ENCODE measurements at places on chromosomes 6 and 20. TPM values are rescaled to one million over a fixed set of nuclear protein-coding genes. Genes with fewer than 3 reads are reported as not detected.

- DNase-seq: no peak
These were observed 137.3 kb upstream of the TOP1 start for GRCh38 chr20:40891351-40891750.

- no peak for DNase-seq
These were observed 39.3 kb upstream of the DUSP22 start for GRCh38 chr6:252775-253535.

Gene CHRNA4
- total RNA-seq: 6.9 TPM

Gene DDO
- 0.41 TPM for total RNA-seq

Gene HSPA1L
- total RNA-seq: 5.7 TPM

DNA sequence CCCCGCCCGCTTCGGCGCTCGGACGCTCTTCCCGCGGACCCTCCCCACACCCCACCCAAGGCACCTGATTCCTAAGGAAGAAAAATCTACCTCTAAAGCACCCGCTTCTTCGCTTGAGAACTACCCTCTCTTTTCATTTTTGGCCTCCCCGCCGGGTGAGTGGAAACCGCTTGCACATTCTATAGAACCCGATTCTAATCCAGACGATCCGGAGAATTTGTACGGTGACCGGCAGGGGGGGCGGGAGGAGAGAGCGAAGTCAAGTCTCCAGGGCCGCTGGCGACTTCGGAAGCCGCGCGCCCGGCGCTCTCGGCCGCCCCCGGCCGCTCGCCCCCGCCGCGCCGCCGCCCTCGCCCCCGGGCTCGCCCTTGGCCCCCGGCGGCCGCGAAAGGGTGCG lies at the start of gene RBM24:
TSS of gene RBM24 (plus strand) at position 262 of the 397 bp plus-strand sequence. CDS start 221 bp downstream, outside the sequence.
- peak; percentile 41 for DNase-seq

- no peak for DNase-seq
These were observed 384.5 kb upstream of the HSF2 start for GRCh38 chr6:122014961-122015360.

Gene SULF2
- 18.8 TPM for total RNA-seq

GRCh38 chr6:87754828-87755227 lies 52.8 kb upstream of the AKIRIN2 start:
- DNase-seq: no peak

DNA sequence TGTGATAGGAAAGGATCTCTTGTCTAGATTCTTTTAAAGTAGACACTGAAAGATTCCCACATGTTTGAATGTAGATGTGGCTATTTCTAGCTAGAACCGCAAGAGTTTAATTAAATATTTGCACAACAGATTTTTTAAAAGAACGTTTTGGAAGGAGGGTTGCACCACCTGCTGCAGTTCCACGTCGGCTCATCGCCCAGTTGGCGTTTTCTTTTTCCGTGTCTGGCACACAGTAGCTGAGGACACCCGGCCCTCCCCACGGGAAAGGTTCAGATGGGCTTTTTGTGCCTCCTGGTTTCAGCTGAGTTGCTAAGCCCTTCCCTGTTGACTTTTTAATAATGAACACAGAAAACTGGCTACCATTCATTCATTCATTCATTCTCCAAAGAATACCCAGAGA lies 41.8 kb upstream of the DOK5 start:
- peak; percentile 8 for DNase-seq

Gene PAX1
- not detected for total RNA-seq

Gene HLA-DOA
- 0.82 TPM for total RNA-seq

Gene GJA10
- not detected for total RNA-seq

DNA sequence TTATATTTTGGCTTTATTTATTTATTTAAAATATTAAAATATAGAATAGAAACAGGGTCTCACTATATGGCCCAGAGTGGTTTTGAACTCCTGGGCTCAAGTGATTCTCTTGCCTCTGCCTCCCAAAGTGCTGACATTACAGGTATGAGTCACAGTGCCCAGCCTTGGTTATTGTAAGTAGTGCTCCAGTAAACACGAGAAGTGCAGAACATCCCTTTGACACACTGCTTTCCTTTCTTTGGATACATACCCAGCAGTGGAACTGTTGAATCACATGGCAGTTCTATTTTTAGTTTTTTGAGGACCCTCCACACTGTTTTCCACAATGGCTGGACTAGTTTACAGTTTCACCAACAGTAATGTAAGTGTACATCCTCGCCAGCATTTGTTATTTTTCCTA lies 203.9 kb downstream of the PHF3 start:
- no peak for DNase-seq

DNA sequence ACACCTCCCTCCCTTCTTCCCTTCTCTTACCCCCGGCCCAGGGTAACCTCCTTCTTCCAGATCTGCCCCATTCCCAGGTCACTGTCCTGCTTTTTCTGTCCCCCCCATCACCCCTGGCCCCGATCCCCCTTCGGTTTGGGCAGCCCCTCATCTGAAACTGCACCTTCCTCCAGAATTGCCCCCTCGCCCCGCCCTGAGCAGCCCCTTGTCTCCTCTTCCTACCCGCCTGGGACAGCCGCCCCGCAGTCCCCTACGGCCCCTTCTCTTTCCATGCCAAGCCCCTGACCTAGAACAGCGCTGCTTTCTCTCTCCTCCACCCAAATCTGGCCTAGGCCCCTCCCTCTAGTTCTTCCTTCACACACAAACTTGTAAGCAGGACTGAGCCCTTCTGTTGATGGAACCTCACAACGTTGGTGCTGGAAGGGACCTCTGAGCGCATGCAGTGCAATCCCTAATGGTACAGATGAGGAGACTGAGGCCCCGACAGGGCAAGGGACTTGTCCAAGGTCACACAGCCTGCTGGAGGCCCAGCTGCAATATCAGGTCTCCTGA lies 630 bp downstream of the PPP2R5D start:
- DNase-seq: no peak

Gene KCNG1
- 22.4 TPM for total RNA-seq

DNA sequence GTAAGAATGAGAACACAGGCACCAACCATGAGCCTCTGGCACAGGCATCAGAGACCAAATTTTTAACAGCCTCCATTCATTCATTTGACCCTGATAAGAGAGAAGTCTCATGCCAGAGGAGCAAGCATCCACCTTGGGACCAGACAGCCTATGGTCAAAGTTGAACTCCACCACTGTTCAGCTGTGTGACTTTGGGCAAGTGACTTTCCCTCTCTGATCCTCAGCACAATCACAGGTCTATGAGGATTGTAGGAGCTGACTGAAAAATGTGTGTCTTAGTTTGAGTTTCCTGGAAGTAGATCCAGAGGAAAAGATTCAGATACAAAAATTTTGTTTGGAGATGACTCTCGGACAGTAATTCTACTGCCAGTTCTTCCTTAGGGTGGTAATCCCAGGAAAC lies 645.1 kb upstream of the DEFB115 start:
- no peak for DNase-seq

DNA sequence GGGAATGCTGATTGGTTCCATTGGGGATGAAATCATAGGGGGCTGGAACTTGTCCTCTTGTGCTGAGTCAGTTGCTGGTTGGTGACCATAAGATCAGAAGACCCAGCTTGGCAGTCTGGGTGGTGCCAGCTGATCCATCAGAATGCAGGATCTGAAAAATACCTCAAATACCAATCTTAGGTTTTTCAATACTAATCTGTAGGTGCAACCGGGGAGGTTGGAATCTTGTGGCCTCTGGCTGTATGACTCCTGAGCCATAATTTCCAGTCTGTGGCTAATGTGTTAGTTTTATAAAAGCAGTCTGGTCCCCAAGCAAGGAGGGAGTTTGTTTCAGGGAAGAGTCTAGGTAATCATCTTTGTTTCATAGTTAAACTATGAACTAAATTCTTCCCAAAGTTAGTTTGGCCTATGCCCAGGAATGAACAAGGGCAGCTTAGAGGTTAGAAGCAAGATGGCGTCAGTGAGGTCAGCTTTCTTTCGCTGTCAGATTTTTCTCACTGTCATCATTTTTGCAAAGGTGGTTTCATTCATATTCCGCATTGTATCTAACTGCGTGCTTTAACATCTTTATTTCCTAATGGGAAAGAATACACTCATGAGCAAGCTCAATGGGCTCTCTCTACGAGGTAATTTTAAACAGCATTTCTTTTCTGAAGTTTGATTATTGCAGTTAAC lies 2.0 kb downstream of the ARMH2 start:
- no peak for DNase-seq

Gene KHDRBS2
- total RNA-seq: 62.4 TPM

- no peak for DNase-seq
These were observed 33.5 kb downstream of the EIF2S2 start for GRCh38 chr20:34078540-34078939.

GRCh38 chr20:17965042-17965697 lies 3.4 kb downstream of the SNX5 start:
- no peak for DNase-seq

- no peak for DNase-seq
These were observed 456.8 kb upstream of the GJE1 start for GRCh38 chr6:141675957-141676356.

DNA sequence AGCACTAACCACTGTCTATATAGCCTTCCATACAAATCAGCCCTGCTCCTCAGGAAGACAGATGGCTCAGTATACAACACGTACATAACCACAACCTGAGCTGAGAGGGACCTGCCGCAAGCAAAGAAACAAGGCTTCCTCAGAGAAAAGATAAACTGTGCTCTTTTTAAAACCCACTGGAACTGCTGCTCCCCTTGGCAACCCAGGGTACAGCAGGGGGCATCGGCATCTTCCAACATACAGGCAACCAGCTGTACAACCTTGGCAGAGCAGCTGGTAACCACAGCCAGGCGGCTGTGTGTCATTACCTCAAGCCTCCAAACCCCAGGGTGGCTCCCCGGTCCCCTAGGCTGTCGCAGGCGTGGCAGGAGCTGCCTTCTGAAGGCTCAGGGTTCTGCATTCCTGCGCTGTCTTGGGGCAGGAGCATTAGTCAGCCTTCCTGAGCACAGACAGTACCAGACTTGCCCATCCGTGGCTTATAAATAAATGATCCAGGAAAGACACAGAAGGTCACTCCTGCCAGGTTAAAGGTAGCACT lies 249.5 kb downstream of the ADGRG6 start:
- no peak for DNase-seq

GRCh38 chr6:151430886-151431285 lies 21.0 kb downstream of the RMND1 start:
- no peak for DNase-seq

Gene RBM24
- 31.4 TPM for total RNA-seq

DNA sequence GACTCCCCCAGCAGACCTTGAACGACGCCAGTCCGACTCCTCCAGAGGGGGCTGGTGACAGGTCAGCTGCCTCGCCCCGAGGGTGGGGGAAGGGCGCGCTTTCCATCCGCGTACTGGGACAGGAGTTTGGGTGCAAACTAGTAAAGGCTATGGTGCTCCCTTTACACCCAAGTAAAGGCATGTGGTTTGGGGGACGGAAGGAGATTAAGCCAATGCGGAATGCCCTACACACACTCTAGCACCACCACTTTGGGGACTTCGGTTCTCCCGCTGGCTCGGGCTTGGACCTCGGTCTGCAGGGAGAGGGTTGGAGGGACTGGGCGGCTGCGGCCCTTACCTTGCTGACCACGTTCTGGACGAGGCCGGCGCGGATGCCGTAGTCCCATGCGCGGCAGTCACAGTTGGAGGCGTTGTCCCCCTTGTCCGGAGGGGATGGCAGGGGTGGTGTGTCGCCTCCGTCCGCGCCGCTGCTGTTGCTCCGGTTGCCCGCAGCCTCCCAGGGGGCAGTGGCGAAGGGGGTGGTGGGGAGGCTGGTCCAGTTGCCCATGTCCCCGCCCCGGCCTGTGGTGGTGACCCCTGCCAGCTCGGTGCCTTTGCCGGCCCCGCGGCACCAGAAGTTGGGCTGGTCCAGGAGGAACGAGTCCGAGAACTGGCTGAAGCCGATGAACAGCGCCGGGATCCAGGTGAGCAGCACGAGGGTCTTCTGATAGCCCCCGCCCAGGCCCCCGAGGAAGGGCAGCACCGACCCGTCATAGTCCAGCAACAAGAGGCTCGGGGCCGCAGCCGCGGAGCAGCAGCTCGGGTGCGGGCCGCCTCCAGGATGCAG lies 1.1 kb downstream of the SLC22A23 start:
- DNase-seq: peak; percentile 69

DNA sequence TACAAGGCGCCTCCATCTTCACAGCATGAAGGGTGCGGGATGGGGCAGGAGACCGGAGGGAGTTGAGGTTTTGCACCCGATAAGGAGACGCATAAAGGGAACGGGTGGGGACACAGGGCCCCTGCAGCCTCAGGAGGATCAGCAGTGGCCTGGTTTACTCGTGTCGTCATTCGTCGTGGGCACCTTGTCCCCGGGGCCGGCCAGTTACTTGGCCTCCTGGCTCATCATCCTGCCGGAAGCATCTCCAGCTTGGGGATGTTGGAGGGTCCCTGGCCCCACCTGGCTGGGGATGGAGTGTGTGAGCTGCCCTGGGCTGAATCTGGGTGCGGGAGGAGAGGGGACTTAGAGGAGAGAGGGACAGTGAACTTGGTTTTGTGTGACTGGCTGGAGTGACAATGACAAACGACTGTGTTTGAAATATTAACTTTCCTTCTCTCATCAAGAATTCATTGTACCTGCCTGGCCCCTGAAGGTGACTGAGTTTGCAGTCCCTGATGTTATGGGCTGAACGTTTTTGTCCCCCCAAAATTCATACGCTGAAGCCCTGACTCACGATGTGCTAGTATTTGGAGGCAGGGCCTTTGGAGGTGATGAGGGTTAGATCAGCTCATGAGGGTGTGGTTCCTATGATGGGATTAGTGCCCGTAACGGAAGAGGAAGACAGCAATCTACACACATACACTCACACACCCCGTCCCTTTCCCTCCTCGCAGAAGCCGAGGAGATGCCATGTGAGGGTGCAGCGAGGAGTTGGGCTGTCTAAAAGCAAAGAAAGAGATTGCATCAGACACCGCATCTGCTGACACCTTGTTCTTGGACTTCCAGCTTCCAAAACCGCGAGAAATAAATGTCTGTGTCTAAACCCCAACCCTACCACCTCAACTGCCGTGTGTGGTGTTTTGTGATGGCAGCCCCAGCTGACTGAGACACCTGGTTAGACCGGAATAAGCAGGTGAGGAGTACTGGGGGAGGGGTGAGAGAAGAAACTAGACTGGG lies 65.0 kb upstream of the MAP3K4 start:
- no peak for DNase-seq

All from frontal cortex (tissue), 4 donors.